GM18507 (cell line): ENCODE measurements at places on chromosomes 5 and 9.
A peak's percentile ranks its signal among the peaks of the same experiment; 100 is the strongest.

GRCh38 chr9:78707080-78707479 is 410.2 kb downstream of the PSAT1 start:
- DNase-seq, result no peak

GRCh38 chr5:143671674-143672569 is 140.0 kb upstream of the HMHB1 start:
- no peak for DNase-seq

GRCh38 chr9:115437418-115437817 is 319.5 kb upstream of the TNC start:
- no peak for DNase-seq

- no peak for DNase-seq
These were observed 632.3 kb downstream of the TLE4 start for GRCh38 chr9:80204054-80204453.

GRCh38 chr5:73354406-73354805 is 94.2 kb downstream of the FOXD1 start:
- no peak for DNase-seq

- no peak for DNase-seq
These were observed 20.9 kb upstream of the PRUNE2 start for GRCh38 chr9:76926846-76927245.

GRCh38 chr9:130539420-130540223 is 39.8 kb upstream of the FUBP3 start:
- DNase-seq, result no peak

DNA sequence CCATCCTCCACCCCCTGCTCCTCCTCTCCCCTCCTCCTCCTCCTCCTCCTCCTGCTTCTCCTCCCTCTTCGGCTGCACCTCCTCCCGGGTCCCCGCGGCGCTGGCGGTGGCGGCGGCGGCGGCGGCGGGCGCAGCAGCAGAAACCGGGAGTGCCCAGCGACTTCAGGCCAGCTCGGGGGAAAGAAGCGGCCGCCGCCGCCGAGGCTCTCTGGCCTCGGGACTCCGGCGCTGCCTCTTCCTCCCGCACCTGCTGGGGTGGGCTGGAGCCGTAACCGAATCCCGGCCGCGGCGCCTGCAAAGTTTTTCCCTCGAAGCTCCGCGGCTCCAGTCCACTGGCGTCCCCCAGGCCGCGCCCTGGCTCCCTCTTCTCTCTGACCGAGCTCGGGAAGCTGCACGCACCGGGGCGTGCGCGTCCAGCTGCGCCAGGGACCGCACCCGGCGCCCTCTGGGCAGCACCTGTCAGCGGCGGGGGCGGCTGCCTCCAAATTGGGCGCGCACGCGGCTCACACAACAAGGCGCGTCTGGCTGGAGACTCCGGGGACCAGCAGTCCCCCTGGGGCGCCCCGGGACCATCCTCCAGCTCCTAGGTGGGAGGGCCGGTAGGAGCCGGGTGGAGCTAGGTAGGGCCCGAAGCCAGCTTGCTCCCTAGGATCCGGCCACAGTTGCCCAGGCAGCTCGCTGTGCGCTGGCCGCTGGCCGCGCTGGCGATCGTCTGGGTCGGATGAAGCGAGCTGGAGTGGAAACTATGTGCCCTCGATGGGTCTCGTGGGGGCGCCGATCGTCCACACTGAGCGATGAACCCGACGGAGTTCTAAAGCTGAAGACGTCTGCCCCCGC is at the start of gene MCTP1:
Gene MCTP1 (minus strand): TSS at position 523 of the 837 bp plus-strand sequence.
- DNase-seq, result no peak

DNA sequence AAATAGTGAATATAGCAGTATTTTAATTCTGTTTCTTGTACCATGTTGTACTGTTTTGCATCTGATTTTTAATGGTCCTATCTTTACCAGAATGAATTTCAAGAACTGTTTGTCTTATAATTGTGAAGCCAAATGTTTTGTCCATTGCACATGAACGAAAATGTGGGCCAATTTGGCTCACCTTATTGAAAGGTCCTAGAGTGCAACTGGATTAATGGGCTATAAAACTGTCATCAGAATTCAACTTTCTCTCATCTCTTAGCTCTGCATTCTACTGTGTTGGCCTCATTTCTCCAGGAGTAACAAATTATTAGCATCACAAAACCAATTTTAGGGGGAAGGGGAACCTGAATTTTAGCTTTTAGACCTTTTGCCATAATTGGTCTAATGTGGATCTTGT is 179.4 kb upstream of the NUDT12 start:
- DNase-seq, result no peak

- DNase-seq, result no peak
These were observed 283.9 kb downstream of the AOPEP start for GRCh38 chr9:95010431-95010838.

DNA sequence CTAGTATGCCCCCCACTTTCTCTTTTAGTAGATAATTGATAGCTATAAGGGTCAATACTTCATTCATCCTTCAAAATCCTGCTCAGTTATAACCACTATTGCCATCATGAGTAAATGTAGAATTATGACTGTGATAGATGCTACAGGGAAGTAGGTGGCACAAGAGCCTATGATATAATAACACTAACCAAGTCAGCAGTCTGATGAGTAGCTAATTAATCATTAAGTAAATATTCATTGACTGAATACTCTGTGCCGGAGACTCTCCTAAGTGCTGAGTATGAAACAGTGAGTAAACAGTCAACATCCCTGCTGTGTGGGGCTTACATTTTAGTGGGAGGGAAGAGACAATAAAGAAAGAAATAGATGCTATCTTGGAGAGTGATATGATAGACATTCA is 430.3 kb upstream of the ZNF462 start:
- DNase-seq, result no peak

GRCh38 chr9:133661846-133662540 is 25.8 kb downstream of the DBH start:
- no peak for DNase-seq

DNA sequence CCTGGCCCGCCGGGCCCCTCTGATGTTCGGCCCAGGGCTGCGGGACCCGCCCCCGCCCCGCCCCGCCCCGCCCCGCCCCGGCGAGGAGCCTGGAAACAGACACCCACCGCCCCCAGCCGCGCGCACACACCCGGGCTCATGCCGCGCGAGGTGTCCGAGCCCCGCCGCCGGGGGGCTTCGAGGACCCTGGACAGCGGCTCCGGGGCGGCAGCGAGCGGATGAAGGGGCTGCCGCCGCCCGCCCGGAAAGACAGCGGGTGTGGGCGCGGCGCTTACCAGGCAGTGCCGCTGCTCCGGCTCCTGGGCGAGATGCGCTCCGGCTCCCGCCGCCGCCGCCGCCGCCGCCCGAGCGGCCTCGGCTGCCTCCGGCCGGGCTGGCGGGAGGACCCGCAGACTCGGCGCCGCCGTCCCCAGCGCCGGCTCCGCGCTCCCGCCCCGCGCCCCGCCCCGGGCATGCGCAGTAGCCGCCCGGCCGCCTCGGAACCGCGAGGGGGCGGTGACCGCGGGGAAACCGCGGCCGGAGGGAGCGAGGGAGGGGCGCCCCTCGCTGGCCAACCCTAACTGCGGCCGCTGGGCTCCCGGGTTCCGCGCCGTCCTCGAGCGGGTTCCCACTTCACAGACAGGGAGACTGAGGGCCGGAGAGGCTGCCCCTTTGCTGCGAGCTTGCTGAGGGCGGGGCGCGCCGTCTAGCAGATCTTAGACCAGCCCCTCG is at the start of gene GPRIN1:
Gene GPRIN1 (minus strand): TSS at position 433 of the 711 bp plus-strand sequence. CDS start 10,322 bp downstream, outside the sequence.
- peak; percentile 89 for DNase-seq

- no peak for DNase-seq
These were observed 250.6 kb upstream of the MAP3K1 start for GRCh38 chr5:56564541-56565282.

DNA sequence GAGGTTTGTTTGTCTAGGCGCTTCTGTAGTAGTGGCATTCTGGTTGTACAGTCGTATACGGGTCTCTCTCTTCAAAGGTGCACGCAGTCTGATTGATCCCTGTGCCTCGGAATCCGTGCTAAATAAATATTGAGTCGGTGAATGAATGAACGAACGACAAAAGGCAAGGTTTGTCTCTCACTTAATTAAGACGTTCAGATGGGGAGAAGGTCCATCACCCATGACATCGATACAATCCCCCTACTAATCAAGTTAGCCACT is 500 bp upstream of the CREBRF start:
- DNase-seq, result no peak

DNA sequence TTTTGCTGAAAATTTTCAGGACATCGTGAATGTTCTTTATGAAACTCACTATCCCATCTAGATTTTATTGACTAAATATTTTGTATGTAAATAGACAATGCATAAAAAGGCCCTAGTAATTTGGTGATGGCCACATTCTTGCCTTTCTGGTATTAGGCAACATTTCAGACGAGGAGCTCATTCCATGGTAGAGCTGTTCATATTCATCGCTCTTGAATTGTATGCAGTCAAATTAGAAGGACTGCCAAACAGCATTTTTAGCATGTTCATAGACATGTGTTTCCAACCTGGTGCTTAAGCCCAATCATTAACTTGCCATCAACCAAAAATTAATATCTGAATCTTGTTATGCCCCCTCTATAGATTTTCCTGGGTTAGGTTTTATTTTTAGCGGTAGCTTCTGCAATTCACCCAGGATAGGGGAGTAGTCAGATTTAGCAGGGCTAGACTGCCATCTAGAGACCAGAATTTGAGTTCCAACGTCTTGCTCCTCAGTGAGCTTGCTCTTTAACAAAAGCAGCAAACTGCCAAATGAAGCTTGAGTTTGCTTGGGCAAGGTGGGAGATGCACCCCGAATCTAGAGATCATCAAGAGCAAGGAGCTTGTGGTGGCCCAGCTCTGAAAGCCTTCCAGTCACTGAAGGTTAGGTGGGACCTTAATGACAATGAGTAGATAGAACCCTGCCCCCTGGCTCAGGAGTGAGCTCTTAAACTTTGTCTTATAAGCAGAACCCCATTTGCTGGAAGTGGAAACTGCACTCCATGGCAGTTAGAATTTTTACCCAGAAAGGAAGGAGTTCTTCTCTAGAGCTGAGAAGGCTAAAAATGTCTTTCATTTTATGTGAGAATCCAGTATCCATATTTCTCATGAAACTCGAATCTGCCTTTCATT is 456.2 kb downstream of the RASEF start:
- no peak for DNase-seq

GRCh38 chr9:75488719-75489110 is 400.4 kb downstream of the OSTF1 start:
- no peak for DNase-seq

- no peak for DNase-seq
These were observed 17.1 kb downstream of the RGS3 start for GRCh38 chr9:113480612-113481011.

- DNase-seq, result no peak
These were observed 77.7 kb downstream of the EBF1 start for GRCh38 chr5:159021901-159022556.

- no peak for DNase-seq
These were observed 15.9 kb downstream of the RETREG1 start for GRCh38 chr5:16600946-16601345.

GRCh38 chr9:86968258-86968920 is 21.1 kb upstream of the GAS1 start:
- no peak for DNase-seq

DNA sequence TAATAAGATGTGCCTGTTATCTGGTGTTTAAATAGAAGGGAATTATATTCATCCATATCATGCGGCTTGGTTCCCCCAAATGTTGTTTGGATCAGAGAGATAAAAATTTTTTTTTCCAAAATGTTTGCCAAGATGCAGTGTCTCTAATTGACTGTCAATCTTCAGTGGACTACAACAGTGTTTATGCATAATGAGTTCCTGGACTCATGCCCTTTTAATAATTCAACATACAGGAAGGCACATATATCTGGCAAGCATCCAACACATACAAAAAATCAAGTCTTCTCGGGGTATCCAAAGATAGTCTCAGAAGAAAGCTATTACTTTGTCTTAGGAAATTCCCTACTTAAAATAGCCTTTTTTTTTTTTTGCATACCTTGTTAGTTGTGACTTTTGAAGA is 1534.7 kb downstream of the EFNA5 start:
- DNase-seq, result no peak

- DNase-seq, result no peak
These were observed 372.3 kb downstream of the SPOCK1 start for GRCh38 chr5:137126829-137127228.

- DNase-seq, result no peak
These were observed 181.1 kb upstream of the DAB2 start for GRCh38 chr5:39605588-39606575.

DNA sequence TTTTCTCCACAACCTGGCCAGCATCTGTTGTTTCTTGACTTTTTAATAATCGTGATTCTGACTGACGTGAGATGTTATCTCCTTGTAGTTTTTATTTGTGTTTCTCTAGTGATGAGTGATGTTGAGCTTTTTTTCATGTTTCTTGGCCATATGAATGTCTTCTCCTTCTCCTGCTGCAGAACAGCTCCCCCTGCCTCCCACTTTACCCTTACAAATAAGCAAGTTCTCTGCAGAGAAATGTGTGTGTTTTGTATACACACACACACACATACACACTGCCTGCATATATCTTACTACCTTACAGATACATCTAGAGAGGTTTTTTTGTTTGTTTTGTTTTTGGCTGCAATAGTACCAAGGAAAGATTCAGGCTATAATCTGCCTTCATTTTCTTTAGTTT is 88.7 kb upstream of the PHF24 start:
- DNase-seq, result no peak

DNA sequence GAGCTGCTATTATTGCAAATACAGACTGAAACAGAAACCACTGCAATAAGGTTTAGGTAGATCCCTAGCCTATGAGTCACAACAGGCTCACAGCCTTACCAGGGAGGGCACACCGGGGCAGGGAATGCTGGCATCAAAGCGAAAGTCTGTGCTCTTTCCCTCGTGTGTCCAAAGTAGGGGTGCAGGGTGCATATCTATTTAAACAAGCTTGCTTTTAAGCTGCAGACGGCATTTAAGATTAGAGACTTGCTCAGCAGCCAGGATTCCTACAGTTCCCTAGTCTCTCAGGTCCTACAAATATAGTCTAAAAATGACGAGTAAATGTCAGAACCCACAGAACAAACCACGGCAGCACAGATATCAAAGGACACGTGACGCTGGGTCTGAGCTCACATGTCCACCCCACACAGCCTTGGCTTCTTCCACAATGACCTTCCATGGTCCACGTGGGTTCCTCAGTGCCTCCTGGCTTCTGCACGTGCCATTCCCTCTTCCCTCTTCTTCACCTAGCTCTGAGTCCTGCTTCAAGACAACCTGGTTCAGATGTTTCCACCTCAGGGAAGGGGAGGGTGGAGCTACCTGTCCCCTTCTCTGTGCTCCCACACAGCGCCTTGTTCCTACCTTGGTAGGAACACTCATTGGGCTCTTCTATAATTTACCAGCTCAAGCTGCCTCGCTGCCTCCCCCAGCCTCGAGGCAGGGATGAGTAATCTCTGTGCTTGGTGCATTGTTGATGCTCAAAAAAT is 193.2 kb downstream of the MAPKAP1 start:
- DNase-seq, result peak; percentile 32

GRCh38 chr5:177440990-177441780 is 5.4 kb upstream of the PRR7 start:
- DNase-seq, result no peak

DNA sequence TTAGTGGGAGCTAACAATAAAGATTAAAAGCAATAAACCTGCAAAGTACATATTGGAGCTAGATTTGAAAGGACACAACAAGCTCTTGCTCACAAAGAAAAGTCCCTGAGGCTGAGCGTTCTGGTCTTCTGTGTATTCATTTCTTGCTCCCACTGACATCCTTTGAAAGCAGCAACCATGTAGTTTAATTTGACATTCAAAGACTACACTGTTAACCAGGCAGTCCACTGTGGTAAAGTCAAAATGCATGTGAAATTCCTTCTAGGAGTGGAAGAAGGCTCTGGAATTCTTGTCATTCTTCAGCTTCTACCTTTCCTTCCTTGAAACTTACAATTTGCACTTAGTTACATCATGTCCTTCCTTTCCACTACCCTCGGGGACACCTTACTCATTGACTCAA is 480.7 kb downstream of the CSNK1G3 start:
- no peak for DNase-seq

- DNase-seq, result no peak
These were observed 52.6 kb downstream of the ADAMTS16 start for GRCh38 chr5:5192681-5193080.

- no peak for DNase-seq
These were observed 88.5 kb downstream of the SUSD1 start for GRCh38 chr9:112086627-112087026.
